ENCODE measurements at places on chromosomes 2 and 18.

GRCh38 chr18:44770641-44771040, 90.0 kb downstream of the SETBP1 start:
- no peak for DNase-seq

- no peak for DNase-seq
Measured at GRCh38 chr18:11159844-11160243, 10.5 kb upstream of the PIEZO2 start.

GRCh38 chr2:236366049-236366387, 101.8 kb upstream of the ASB18 start:
- DNase-seq = no peak

DNA sequence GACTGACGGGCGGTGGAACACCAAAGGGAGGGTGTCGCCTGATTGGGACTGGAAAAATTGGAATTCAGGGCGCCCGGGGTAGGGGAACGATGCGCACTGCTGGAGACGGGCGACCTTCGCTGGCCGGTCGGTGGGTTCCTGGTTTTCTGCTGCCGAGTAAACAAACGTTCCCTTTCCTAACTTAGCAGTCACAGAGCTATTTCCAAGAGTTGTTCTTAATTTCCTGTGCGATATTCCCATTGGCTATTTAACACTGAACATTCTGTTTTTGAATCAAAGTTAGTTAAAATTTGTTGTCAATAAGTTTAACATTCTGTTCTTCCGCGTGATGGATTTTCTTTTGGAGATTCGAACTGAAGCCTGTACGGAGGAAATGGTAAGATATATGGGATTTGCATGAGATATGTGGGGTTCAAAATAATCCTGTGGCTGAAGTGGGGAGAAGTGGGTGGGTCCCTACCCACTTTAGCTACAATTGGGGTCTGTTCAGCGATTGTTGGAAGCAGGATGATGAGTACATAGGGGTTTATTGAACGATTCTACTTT, 862 bp downstream of the C18orf54 start:
- no peak for DNase-seq

DNA sequence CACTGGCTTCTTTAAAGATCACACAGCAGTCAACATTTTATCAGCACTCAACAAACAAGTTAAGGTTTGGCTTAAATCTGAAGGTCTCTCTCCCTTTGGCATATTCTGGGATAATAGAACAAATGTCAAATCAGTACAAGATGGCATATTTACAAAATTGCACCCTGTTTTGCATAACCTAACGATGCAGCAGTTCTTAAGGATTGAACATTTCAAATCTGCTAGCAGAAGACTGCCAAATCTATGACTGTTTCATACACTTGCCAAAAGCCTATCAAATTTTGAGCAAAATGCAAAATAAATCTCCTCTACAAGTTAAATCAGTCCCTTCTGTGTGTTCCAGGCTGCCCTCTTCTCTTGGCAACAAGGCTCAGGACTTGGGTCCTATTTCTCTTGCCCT, 73.6 kb downstream of the DPP4 start:
- DNase-seq = no peak

- DNase-seq = no peak
Measured at GRCh38 chr18:13273800-13274199, 55.2 kb downstream of the LDLRAD4 start.

Data from stimulated activated CD8-positive, alpha-beta memory T cell treated with anti-CD3 and anti-CD28 coated beads, Interleukin-2, amount 100 ng/mL, for 1 hour (primary cell).